Thymus (tissue), 14 donors: ENCODE measurements at places on chromosomes 6 and 20.

- H3K27me3 ChIP-seq: peaks cover 40% of the 10 kb centered on the region
- no peaks in the 10 kb centered on the region for H3K36me3 ChIP-seq
- H3K27ac ChIP-seq: no peak overlapping the region
- H3K4me3 ChIP-seq: no peak overlapping the region
- DNase-seq: peak; percentile 70
- peaks cover 4% of the 10 kb centered on the region for H3K4me1 ChIP-seq
These were observed 13.4 kb upstream of the FOXC1 start for GRCh38 chr6:1596088-1596852.

- H3K4me1 ChIP-seq: no peaks in the 10 kb centered on the region
- DNase-seq: no peak
- no peaks in the 10 kb centered on the region for H3K27me3 ChIP-seq
- no peak overlapping the region for H3K27ac ChIP-seq
- H3K4me3 ChIP-seq: no peak overlapping the region
These were observed 628.0 kb upstream of the NRSN1 start for GRCh38 chr6:23498013-23498412.

DNA sequence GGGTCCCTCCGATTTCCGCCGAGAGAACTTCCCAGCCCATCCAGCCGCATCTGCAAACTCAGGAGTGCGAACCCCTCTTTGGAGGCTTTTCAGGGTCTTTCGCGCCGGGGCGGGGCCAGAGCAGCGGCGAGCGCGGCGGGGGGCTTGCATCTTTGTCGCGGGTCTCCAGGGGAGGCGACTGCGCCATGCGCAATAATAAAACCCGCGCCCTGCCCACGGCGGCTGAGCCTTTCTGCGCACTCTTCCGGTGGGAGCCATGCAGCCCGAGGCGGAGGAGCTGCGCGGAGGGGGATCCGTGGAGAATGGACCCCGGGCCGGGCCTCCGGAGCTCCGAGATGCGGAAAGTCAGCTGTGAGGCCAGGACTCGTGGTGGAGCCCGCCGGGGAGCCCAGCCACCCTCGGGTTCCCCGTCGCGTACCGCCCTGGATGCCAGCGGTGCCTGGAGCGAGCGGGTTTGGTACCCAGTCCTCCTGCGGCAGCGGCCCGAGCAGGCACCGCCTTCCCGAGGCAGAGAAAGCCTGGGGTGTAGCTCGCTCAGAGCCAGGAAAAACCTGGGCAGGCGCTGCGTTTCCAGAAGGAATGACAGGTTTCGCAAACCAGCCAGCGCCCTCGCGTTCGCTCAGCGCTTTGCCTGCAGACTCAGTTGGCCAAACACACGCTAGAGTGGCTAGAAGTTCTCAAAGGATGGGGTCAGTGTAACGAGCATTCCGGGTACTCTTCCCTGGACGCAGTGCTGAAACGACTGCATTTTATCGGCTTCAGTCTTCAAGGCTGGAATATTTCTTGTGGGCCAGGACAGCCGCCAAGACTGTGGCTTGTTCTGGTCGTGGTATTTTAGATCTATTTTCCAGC lies 1.2 kb downstream of the AKAP12 start:
- no peaks in the 10 kb centered on the region for H3K36me3 ChIP-seq
- no peak for DNase-seq
- H3K4me3 ChIP-seq: peak overlapping the region; percentile 51
- H3K4me1 ChIP-seq: peaks cover 8% of the 10 kb centered on the region
- H3K27ac ChIP-seq: no peak overlapping the region

DNA sequence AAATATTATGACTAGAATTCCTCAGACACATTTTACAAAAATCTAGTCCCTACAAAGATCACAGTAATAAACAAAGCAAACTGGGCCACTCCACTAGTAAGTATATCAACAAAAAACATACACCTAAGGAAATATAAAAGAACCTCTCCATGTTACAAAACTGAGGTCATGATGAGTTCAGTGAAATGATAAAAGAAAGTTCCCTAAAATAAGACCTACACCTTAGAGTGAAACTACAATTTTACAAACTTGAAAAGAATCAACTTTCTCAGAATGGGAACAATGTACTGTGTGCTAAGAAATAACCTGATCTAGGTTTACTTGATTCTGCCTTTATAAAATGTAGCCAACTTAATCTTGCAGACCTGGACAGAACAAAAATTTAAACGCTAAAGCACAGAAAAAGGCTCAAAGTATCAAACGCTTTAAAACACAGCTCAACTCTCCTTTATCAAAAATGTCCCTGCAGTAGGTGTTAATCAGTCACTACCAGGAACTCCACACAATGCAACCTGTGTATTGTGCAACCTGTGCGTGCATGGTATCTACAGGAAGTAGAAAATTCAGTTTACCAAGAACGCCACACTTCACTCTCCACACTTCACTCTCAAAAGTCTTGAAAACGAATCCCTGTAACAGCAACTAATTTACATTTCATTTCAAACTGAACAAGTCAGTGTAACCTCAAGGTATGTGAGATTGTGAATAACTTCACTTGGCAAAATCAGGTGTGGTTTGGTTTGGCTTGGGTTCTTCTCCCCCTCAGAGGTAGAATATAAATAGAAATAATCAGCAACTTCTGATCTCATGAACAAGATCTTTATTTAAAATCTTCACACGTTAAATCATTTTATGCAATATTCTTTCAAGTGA lies 1.8 kb downstream of the RALGAPA2 start:
- no peaks in the 10 kb centered on the region for H3K27me3 ChIP-seq
- H3K36me3 ChIP-seq: no peaks in the 10 kb centered on the region
- peak overlapping the region; percentile 62 for H3K27ac ChIP-seq

GRCh38 chr20:35079472-35080347 lies 12.9 kb downstream of the TRPC4AP start:
- H3K27ac ChIP-seq: no peak overlapping the region
- H3K4me3 ChIP-seq: no peak overlapping the region
- H3K27me3 ChIP-seq: no peaks in the 10 kb centered on the region
- peaks cover 19% of the 10 kb centered on the region for H3K36me3 ChIP-seq
- H3K4me1 ChIP-seq: no peaks in the 10 kb centered on the region

DNA sequence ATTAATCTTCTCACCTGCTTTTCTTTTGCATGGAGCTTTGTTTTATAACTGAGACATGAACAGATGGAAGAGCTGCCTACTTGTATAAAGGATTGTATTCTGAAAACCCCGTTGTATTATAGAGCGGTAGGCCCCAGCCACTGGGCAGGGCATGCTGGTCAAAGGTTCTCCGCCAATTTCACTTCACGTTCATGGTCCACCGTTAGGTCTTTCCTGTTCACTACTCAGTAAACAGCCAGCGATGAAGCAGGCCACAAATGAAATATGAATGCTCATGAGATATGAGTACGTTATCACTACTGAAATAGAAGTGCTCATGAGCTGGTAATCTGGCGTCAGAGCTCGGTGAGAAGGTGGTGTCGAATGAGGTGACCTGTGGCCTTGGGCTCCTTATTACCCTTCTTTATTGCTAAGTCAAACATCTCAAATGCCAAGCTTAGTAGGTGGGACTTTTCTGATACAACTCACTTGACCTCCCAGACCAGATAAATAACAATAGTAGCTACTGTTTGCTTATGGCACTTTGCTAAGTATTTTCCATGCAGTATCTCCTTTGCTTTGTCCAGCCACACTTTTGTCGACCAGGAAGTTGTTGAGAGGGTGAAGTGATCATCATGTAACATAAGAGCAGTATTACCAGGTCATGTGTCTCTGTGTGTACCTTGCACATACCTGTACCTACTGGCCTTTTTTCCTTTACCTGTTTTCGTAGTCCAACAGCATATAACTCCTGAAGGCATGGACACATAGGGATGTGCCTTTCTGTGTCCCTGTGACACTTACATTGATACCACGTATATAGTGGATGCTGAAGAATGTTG lies 16.7 kb downstream of the EDN3 start:
- H3K27ac ChIP-seq: no peak overlapping the region
- no peaks in the 10 kb centered on the region for H3K36me3 ChIP-seq
- no peaks in the 10 kb centered on the region for H3K27me3 ChIP-seq
- no peak overlapping the region for H3K4me3 ChIP-seq

GRCh38 chr20:44959638-44960102 lies 527 bp downstream of the TOMM34 start:
- H3K4me1 ChIP-seq: peaks cover 14% of the 10 kb centered on the region
- H3K36me3 ChIP-seq: peaks cover 25% of the 10 kb centered on the region
- no peak for DNase-seq
- peak overlapping the region; percentile 88 for H3K4me3 ChIP-seq
- H3K27ac ChIP-seq: peak overlapping the region; percentile 36

GRCh38 chr6:55633471-55633870 lies 54.5 kb upstream of the HMGCLL1 start:
- no peaks in the 10 kb centered on the region for H3K4me1 ChIP-seq
- H3K27ac ChIP-seq: no peak overlapping the region
- H3K36me3 ChIP-seq: no peaks in the 10 kb centered on the region
- no peak for DNase-seq

- peaks cover 31% of the 10 kb centered on the region for H3K36me3 ChIP-seq
- no peaks in the 10 kb centered on the region for H3K27me3 ChIP-seq
- no peak overlapping the region for H3K4me3 ChIP-seq
- H3K4me1 ChIP-seq: no peaks in the 10 kb centered on the region
- DNase-seq: no peak
These were observed 1.9 kb downstream of the PNLDC1 start for GRCh38 chr6:159801935-159802334.
